COR-L47 (cell line): ENCODE measurements at places on chromosomes 4 and X.

DNA sequence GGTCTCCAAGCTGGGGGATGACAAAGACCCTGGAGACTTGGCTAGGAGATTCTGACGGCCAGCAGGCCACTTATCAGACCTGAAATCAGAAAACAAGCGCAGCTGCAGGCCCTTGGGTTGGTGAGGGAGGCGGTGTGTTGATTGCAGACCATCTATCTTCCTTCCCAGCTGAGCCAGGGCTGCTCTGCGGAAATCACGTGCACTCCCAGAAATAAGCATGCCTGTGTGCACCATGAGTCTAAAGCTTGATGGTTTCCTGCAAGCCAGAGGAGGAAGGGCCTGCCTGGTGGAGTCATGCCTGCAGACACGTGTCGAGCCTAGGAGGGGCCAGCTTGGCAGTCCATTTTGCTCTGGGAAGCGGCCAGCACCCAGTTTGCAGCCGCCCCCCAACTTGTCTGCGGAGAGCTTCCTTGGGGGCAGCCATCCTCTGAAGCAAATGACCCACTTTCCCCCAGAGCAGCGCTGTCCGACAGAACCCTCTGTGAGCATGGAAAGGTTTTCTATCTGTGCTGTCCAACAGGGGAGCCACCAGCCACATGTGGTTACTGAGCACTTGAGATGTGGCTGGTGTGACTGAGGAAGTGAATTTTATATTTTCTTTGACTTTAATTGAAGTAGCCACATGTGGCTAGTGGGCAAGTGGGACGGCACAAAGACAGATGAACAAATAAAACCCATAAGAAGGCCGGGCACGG, 175.7 kb upstream of the BCOR start:
- DNase-seq = no peak

DNA sequence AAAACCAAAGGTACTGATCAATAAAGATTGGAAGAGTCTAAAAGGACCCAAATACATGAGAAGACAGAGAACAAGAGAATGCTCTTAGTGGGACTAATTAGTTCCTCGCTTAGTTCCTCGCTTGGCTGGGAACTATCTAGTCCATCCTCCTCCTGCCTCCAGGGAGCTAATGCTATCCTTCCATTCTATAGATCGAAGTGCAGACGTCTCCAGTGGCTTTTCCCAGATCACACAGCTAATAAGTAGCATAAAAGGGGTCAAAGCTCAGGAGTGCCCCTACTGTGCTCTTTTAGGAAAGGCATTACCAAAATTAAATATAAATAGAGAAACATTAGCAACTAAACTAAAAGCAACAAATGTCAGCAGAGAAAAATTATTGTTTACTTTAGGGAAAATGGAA, 42.3 kb upstream of the PPARGC1A start:
- no peak for DNase-seq

DNA sequence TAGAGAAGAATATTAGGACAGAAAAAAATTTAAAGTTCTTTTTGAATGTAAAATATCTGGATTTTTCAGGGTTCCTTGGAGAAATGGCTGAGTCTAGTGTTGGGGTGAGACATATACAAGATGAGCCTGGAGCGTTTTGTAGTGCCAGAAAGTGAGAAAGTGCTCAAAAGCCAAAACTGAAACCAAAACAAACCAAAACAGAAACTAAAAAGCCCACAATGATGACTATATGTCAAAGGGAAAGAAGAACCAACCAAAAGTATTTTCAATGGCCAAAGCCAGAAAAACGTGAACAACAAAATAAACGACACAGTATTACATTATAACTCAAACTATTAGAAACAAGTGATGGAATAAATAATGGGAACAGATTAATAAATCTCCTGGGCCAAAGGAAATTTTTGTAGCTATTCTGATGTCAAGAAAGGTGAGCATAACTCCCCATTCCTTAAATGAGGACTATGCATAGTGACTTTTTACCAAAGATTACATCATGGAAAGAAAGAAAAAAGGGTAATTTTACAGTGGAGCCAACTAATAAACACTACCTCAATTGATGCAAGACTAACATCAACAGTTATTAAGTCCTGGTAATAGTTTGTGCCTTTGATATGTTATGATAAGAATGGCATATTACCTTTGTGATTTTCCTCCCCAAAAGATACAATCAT, 1137.6 kb downstream of the C4orf33 start:
- DNase-seq = no peak

GRCh38 chr4:40840985-40841571, 91.3 kb downstream of the NSUN7 start:
- peak; percentile 86 for DNase-seq

GRCh38 chrX:68669871-68670270, 22.4 kb downstream of the STARD8 start:
- DNase-seq = no peak

DNA sequence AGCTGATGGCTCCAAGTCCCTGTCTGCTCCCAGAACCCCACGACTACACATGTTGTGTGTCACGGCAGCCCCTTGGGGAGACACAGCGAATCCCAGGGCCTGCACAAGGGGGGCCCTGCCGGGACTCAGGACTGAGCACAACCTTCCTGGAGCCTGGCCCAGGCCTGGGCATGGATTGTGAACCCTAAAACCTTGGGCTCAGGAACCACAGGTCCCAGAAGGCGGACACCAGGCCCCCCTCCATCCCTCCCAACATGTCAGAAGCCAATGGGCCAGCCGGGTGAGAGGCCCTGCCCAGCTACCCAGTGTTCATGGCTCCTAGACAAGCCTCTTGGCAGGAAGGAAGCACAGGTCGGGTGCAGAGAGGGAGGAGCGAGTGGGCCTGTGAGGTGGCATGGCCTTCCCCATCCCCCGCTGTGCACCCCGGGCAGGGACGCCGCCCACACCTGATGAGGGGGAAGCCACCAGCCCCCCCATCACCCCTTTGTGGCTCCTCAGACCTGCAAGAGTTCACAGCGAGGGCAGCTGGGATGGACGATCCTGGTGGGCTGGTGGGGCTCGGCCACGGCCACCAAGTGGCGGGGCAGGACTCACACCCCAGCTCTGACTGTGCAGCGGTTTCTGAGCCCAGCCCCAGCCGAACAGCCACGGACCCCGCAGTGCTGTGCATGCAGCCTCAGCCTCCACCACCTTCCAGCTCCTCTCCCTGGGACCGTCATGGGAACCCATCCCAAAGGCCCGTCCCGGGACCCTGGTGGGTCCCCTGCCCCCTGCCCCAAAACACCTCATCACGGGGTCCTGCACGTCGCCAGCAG, 3.7 kb downstream of the PDE6B start:
- no peak for DNase-seq

DNA sequence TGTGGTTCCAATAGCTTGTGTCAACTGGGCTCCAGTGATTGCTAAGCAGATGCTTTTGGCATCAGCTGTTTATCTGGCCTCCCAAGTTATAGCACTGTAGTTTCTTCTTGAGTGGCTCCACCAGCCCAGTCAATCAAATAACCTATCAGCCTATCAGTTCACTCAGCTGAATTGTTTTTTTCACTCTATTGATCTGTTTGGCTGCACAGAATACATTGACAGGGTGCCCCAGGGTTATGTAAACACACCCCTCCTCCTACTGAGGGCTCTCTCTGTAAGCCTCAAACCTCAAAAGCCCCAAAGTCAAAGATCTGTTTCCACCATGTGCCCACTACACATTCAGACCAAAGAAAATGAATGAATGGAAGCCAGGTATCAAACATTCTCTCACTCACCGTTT, 214.0 kb downstream of the HS6ST2 start:
- no peak for DNase-seq

- DNase-seq = no peak
Measured at GRCh38 chrX:42497356-42497755, 280.6 kb downstream of the PPP1R2C start.

DNA sequence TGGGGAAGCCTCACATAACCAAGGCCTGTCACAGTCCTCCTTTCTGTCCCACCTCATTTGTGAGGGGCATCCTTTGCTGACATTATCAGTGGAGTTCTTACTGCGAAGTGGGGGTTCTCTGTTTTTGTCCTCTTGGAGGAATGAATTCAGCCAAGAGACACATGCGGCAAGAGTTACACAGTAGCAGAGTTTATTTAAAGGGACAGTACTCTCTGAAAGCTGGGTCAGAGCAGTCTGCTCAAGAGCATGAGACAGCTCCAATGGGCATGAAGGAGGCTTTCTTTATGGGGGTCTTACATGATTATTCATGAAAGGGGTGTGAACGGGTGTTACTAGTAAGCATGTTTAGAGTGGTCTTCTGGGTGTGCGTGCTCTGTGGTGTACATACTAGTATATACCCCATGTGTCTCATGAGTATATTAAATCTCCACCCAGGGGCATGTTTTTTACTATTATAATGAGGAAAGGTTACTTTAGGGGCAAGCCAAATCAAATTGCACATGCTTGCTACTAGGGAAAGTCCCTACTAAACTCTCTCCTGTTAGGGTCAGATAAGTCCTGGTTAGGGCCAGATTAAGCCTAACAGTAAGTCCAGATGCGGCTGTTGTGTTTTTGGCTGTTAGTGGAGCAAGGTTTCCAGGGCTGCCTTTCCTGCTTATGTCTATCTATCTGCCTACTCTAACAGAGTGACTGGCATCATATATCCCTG, 19.8 kb upstream of the LGI2 start:
- DNase-seq = no peak

DNA sequence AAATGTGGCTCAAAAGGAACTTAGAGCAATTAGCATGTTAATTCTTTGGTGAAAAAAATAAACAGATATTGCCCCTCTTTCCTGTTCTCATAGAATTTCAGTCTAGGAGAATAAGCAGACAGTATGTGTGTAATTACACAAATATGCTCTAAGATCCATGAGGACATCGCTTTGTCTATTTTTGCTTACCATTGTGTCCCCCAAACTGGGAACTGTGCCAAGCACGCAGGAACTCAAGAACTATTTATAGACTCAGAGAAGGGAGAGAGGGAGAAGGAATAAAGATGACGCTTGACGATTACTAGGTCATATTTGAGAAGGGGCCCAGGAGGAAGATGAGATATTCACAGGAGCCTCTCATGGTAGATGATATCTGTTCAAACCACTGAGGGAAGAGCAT, 692.6 kb downstream of the RAB28 start:
- peak; percentile 70 for DNase-seq

- no peak for DNase-seq
Measured at GRCh38 chrX:41875142-41875541, 48.2 kb downstream of the CASK start.

DNA sequence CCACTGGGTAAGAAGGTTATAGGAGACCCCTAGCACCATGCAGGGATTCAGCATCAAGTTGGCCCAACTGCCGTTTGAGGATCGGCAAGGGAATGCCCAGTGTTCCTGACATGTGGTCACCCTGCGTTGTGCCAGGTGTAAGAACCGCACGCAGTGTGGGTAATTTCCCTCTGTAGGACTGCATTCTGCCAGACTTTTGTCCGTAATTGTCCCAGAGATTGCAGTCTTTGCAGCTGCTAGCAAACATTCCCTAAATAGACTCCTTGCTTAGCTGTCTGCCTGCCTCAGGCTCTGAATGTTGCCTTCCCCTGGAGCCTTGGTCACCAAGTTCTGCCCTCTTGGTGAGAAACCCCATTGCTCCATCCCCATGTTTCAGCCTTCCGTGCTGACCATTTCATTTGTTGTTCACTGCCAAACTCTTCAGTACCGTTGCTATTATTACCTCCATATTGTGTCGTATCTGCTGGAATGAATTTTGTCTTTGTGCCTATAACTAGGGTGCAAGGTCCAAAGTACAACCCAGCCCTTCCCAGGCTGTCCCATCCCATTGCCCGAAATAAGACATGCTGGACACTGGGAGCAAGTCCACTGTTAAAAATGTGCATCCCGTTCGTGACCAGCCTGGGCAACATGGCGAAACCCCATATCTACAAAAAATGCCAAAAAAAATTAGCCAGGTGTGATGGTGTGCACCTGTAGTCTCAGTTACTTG, 53.8 kb upstream of the USP9X start:
- no peak for DNase-seq

GRCh38 chr4:10403633-10404445, 53.4 kb downstream of the ZNF518B start:
- DNase-seq = peak; percentile 37

DNA sequence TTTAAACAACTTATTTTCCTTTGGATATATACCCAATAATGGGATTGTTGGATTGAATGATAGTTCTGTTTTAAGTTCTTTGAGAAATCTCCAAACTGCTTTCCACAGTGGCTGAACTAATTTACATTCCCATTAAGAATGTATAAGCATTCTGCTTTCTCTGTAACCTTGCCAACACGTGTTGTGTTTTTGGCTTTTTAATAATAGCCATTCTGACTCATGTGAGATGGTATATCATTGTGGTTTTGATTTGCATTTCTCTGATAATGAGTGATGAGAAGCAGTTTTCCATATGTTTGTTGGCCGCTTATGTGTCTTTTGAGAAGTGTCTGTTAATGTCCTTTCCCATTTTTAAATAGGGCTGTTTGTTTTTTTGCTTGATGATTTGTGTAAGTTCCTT, 155.6 kb upstream of the PITX2 start:
- no peak for DNase-seq

- DNase-seq = no peak
Measured at GRCh38 chr4:79923281-79923680, 149.7 kb downstream of the ANTXR2 start.

- no peak for DNase-seq
Measured at GRCh38 chr4:189613207-189613606, 327.5 kb upstream of the FRG1 start.

DNA sequence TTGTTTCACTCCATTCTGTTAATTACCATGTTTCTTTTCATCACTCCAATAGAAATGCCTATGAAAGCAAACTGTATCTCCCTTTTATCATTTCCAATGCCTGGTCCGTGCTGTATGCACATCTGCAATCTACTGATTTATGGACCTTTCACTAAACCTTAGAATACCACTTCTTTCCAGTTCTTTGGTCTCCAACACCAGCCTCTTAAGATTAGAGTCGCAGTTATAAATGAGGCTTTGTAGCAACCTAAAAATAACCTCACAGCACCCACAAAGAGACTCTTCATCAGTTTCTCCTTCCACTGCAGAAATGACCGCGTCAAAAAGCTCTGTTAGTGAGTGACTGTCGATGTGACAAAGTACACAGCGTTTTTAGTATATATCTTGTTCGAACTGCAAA, 282.6 kb downstream of the ADGRA3 start:
- no peak for DNase-seq

DNA sequence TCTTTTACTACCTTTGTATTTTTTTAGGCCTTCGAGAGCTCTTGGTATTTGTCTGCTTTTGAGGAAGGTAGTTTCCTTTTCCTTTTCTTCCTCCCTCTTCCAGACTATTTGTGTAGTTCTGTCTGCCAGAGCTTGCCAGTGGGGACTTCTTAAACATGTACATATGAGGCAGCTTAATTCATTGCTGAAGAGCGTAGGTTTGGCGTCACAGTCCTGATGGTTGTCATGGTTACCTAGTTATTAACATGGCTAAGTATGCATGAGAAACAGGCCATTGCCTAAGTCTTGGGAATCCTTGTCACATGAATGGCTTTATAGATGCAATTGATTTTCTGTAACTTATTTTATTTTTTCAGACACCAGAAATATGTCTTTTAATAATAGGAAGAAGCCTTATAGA, 48.5 kb upstream of the ARMCX2 start:
- no peak for DNase-seq

DNA sequence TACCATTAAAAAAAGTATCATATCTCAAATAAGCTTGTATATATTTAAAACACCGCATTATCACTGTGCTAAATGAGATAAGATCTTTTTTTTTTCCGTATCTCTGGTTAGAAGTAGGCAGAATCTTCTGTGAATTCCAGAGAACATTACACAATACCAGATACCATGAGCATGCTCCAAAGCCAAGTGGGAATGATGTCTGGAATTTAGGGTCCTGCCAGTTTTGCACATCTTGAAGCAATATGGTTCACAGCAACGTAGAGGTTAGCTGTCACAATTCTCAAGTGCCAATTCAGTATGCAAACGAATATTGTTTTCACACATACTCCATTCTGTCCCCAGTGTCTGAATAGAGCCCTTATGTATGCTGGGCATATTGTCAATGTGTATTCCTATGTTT, 127.5 kb upstream of the NEIL3 start:
- DNase-seq = no peak
